ENCODE measurements at places on chromosomes 6 and 20.

- no peak for DNase-seq
Measured at GRCh38 chr6:7261852-7262461, 51.0 kb downstream of the SSR1 start.

GRCh38 chr6:140485740-140486449, 1111.4 kb upstream of the CITED2 start:
- no peak for DNase-seq

DNA sequence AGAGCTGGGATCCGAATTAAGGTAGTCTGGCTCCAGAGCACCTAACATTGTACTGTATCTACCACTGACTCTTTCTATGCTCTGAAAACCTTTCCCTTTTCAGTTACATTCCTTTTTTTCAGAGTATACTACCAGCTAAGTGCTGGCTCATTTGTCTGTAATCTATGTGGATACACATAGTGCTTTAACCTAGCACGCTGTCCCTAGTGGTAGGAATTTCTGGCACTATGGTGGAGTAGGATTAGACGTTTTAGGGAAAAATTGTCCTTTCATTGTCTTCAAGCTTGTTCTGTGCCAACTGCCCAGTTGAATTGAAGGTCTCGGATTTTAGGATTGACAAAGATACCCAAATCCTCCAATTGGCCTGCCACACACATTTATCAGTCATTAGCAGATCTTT, 259.1 kb upstream of the FERMT1 start:
- DNase-seq: no peak

GRCh38 chr6:166958926-166959861, 2.8 kb upstream of the RNASET2 start:
- DNase-seq: peak; percentile 57

DNA sequence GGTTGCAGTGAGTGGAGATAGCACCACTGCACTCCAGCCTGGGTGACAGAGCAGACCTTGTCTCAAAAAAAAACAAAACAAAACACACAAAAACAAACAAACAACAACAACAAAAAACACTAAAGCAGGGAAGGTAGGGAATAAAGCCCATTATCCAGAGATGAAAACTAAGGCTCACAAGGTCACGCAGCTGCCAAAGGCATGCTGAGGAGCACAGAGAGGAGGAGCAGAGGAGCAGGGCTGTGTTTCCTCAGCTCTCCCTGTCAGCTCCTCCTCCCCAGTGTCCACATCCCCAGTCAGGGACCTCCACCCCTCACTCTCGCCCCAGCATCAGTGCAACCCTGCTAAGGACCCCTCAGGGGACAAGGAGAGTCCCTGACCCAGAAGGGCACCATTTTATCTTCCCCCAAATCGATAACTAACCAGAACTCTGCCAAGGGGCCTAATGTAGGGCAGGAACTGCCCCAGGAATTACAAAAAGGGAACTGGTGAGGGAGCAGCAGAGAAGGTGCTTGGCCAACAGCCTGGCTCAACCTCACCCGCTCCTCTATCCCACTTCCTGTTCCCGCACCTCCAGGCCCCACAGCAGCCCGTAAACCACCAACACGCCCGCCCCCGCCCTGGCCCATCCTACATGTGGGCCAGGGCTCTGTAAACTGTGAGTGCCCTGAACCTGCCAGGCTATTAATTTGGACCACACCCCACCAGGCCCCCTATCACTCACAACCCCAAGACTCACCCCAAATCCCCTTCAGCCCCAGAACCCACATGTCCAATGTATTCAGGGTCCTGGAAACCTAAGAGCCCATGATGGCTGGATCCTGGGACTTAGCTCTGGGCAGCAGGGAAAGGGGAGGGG, 9.0 kb downstream of the TEAD3 start:
- no peak for DNase-seq

DNA sequence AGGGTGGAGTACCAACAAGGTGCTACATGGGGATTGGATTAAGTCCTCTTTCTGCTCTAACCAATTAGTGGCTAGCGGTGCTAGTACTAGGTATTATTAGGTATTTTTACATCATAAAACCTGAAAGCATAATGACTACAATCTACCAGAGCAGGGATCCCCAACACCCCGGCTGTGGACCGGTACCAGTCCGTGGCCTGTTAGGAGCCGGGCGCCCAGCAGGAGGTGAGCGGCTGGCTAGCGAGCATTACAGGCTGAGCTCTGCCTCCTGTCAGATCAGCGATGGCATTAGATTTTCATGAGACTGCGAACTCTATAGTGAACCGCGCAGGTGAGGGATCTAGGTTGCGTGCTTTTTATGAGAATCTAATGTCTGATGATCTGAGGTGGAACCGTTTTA, 9.1 kb upstream of the CD40 start:
- no peak for DNase-seq

DNA sequence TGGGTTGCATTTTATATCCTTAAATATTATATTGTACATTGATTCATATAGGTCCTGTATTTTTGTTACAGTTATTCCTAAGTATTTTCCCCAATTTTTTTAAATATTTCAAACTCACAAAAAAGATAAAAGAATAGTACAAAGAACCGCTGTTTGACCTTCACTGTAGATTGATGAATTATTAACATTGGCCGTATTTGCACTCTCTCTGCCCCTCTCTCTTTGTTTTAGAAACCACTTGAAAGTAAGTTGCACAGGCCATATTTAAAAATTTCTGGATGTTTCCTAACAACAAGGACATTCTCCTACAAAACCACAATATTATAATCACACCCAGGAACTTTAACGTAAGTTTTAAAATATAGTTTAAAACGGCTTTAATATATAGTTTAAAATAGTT, 72.0 kb upstream of the DUSP22 start:
- DNase-seq: no peak

DNA sequence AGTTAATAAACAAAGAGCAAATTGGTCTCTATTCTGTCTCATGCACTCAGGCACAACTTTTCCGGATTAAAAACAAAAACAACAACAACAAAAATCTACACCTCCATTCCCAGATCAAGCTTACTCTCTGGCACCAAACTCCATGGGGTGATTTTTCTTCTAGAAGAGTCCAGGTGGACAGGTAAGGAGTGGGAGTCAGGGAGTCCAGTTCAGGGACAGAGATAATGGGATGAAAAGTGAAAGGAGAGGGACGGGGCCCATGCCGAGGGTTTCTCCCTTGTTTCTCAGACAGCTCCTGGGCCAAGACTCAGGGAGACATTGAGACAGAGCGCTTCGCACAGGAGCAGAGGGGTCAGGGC, 437 bp upstream of the HLA-A start:
- DNase-seq: no peak

DNA sequence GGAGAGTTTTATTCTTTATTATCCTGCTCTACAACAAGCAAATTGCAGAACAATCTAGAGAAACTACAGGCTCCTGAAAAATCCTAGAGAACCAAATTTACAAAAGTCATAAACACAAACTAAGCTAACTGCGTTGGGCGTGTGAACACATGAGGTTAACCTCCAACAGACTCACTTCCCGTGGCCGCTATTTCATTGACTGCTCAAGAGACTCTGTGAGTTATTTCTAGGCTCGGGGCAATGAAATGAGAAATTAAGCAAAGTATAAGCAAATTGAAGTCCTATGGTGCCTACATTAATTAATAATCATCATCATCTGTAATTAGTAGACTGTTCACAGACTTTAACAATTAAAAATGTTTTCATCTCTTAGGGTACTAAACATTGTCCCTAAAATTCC, 100.0 kb downstream of the MBOAT1 start:
- no peak for DNase-seq

- no peak for DNase-seq
Measured at GRCh38 chr6:38259736-38260135, 380.0 kb downstream of the BTBD9 start.

DNA sequence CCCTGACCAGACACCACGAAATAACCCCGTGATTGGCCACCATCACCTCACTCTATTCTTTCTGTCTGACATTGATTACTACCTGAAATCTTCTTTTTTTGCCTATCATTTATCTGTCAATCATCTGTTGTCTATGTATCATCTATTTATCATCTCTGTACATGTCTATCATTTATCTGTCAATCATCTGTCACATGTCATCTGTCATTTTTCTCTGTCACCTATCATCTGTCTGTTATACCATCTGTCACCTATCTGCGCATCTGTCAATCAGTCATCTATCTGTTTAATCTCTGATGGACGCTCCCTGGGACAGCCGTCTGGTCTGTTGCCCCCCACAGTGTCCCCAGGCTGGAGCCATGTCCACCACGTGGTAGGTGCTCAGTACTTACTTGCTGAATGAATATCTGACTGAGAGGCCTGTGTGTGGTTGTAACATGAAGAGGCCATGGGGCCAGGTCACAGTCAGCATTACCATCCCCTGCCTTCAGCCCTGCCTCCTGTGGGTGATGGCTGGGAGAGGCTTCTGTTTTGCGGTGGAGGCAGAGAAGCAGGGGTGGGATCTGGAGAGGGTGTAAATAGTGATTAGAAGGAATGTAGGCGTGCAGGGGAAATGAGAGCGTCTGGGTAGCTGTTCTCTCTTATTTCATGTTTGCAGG, 302.7 kb downstream of the QKI start:
- no peak for DNase-seq

DNA sequence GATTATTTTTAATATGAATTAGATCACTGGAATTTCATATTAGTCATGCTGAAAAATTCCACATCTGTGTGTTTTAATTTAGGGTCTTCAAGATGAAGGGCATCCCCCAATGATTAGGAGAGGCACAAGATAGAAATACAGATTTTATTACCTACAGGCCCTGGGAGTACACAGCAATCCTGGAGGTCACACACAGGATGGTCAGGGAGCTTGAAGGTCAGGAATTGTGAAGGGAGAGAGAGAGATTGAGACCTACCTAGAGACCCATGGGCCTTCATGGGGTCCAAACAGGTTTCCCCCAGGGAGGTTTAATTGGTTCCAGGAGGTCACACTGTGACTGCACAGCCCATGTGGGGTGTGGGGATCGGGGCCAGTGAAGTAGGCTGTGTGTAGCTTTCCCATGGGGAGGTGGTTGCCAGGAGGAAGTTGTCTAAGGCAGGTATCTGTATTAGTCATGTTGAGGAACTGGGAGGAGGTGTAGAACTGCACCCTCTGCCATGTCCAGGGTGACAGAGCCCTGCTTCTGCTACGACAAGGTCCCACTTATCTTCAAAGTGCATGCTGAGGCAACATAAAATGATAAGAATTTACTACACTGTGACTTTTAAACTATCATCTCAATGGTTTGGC, 18.3 kb downstream of the SNX9 start:
- no peak for DNase-seq

- DNase-seq: peak; percentile 58
Measured at GRCh38 chr20:51542033-51542570, 417 bp downstream of the NFATC2 start.

DNA sequence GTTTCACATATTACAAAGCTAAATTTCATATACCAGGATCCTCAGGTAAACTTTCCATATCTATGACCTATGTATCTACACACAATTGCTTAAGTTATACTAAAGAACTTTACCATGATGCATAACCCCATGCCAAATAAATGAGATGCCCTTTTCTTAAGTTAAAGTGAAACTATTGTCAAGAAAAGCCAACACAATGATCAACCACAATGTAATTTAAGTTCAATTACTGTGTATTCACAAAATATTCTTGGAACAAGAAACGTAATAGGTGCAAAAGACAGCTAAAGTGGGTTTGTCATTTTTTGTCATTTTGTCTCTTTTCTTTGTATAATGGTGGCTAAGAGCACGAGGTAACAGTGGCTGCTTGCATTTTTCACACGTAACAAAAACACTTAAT, 158.0 kb upstream of the SHLD1 start:
- DNase-seq: no peak

DNA sequence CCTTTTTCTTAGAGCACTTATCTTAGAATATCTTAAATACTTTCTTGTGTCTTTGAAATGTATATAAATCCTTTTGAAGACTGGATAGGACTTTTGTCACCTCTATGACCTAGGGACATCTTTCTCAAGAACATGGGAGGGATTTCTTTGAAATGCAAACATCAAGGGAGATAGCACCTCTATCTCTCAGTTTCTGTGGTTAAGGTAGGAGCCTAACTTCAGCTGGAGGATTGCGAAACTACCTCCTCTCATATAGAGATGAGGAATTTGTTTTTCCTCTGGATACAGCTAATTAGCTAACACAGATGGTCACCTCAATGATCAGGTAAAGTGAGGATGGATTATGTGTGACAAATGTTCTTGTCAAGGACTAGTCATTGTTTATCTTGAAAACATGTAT, 631.3 kb upstream of the IMPG1 start:
- DNase-seq: no peak

GRCh38 chr6:144820270-144820669, 535.1 kb downstream of the UTRN start:
- no peak for DNase-seq

- no peak for DNase-seq
Measured at GRCh38 chr20:10729785-10730184, 56.0 kb upstream of the JAG1 start.

- DNase-seq: no peak
Measured at GRCh38 chr20:4056880-4057279, 41.5 kb upstream of the RNF24 start.

DNA sequence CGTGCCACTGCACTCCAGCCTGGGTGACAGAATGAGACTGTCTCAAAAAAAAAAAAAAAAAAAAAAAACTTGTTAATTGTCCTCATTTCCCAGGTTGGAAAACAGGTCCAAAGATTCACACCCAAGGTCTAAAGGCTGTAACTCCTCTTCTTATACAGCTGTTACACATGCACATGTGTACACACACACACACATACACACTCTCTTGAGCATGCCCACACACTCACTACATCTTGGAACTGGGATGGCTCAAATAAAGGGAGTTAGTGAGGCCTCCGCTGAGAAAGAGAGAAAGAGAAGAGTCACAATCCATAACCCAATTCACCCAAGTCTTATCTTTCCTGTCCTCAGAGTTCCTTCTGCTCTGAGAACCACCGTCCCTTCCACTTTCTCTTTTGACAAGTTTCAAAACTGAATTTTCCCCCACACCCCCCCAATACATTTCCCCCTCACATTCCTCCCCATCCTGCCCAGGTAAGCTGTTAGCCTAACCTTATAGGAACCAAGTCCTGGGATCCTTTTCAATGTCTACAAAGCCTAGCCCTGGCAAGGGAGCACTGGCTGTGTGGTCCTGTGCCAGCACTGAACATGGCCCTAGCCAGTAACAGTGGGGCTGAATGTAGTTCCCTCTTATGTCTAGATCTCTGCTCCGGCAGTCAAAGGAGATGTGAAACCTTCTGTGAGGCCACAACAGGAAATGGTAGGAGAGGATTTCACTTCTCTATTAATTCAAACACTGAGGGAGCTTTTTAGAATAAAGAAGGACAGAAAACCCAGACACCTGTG, 3.2 kb upstream of the HLA-DMB start:
- peak; percentile 19 for DNase-seq

GRCh38 chr6:86942769-86943516, 5.6 kb downstream of the HTR1E start:
- DNase-seq: no peak

- DNase-seq: no peak
Measured at GRCh38 chr6:44787254-44787834, 399.8 kb downstream of the CDC5L start.

GRCh38 chr20:48384147-48384818, 443.5 kb downstream of the PREX1 start:
- DNase-seq: no peak
